Activated CD8-positive, alpha-beta memory T cell treated with anti-CD3 and anti-CD28 coated beads for 24 hours (primary cell): ENCODE measurements at places on chromosomes 12 and 14.

GRCh38 chr14:34826661-34827060 is 48.5 kb downstream of the BAZ1A start:
- DNase-seq, result no peak

DNA sequence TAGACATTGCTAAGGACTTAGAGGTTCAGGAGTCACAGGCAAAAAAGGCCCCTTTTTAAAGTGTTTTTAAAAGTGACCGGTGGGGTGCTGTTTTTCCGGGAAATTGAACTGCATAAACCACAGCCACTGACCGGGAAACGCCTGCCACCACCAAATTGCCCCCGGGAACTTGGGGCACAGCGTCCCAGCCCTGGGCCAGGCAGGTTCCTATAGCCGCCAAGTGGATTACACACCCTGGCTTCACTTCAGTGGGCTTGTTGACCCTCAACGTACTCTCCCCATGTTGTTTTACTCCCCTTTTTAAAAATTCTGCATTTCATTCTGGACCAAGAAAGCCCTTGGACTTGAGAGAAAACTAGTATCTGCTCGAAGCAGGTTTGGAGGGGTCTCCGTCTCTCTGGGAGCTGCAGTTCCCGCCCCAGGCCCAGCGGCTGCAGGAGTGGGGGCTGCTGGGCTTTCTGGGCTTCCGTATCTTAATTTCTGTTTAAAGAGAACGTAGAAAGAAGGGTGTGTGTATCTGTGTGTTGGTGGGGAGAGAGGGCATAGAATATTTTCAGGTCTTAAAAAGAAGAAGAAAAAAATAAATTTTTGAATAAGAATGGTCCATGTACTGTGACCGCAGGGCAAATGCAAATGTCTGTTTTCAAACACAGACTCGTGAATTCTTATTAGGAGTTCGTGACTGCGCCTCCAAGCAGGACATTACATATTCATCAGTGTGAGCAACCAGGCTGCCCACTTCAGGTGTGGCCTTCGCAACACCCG is 82.9 kb downstream of the PAPOLA start:
- no peak for DNase-seq

DNA sequence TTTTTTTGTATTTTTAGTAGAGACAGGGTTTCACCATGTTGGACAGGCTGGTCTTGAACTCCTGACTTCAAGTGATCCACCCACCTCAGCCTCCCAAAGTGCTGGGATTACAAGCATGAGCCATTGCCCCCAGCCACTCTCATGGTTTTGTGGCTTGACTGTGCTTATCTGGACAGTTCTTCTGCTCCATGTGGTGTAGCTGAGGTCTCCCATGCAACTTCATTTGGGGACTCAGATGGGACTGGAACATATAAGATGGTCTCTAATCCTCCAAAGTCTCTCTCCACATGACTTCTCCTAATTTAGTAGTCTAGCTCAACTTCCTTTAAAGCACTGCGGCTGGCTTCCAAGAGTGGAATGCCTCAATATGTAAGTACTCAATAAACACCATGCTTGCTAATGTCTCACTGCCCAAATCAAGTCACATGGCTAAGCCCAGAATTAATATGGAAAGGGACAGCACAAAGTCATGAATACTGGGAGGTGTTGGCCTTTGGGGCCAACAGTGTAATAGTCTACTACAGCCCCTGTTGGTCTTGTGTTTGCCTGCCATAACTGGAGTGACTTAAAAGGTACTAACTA is 7.4 kb downstream of the INHBC start:
- no peak for DNase-seq

DNA sequence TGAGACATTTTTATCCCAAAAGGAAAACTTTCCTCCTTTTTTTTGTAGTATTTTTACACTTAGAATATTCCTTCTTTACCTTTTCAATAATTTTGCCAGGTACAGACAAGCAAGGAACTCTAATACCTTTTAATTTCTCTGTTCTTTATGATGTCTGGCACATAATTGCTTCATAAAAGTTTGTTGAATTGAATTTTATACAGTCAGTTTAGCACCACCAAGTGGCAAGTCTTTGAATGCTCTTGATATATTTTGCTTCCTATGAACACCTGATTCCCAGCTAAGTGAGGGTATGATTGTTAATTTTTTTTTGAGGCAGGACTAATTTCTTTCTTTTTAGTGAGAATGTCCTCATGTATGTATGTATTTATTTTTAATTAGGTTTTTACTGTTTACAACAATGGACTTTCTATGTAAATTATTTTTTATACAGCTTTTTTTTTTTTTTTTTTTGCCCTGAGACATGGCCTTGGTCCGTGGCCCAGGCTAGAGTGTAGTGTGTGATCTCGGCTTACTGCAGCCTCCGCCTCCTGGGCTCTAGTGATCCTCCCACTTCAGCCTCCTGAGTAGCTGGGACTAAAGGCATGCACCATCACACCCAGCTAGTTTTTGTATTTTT is 6.9 kb downstream of the TBC1D15 start:
- DNase-seq, result no peak

DNA sequence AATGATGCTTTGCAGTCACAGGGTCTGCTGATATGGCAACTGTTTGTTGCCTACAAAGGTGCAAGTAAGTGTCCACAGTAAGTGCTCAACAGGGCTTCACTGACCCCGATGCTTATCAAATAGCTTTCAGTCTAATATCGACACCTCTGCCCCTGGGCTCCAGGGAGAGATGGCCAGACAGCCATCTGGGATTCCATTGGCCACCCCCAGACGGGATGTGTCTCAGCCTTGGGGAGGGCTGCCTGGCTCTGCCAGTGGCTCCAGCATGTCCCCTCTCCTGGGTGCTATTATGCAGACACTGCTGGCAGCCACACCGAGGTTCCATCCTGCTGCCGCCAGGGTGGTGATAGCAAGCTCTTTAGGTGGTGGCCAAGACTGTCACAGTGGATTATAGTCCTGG is 57.4 kb downstream of the DGLUCY start:
- DNase-seq, result no peak

DNA sequence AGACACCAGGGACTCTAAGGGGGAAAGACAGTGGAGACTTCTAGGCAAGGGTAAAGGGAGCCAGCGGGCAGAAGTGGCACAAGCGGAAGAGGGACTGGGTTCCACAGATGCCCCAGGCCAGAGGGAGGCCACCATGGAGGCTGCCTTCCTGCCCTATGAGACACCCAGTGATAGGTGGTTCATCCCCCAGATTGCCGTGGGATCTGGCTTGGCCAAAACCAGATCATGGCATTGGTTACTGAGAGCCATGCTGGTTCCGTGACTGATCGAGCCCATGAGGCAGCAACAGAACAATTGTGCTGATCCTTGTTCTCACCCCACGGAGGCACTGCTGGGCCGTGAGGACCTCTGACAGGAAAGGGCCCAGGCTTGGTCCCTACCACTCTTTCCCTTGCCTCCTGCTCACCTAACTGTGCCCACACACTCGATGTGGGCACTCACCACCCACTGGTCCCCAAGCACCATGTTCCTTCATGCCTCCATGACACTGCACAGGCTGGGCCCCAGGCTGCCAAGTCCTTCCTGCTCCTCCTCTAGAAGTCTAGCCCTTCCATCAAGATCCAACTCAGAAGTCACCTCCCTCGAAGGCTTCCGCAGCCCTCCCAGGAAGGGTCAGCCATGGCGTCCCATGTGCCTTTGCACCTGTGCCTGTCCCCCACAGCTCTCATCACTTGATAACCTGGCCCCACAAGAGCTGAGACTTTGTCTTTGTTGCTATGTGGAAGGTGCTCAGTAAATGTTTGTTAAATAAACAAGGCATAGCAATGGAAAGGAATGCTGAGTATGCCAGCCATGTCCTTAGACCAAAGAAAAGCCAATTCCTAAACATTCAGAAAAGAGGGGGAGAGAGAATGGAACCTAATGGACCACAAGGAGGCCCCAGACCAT is 7.3 kb downstream of the KRT79 start:
- DNase-seq, result no peak

DNA sequence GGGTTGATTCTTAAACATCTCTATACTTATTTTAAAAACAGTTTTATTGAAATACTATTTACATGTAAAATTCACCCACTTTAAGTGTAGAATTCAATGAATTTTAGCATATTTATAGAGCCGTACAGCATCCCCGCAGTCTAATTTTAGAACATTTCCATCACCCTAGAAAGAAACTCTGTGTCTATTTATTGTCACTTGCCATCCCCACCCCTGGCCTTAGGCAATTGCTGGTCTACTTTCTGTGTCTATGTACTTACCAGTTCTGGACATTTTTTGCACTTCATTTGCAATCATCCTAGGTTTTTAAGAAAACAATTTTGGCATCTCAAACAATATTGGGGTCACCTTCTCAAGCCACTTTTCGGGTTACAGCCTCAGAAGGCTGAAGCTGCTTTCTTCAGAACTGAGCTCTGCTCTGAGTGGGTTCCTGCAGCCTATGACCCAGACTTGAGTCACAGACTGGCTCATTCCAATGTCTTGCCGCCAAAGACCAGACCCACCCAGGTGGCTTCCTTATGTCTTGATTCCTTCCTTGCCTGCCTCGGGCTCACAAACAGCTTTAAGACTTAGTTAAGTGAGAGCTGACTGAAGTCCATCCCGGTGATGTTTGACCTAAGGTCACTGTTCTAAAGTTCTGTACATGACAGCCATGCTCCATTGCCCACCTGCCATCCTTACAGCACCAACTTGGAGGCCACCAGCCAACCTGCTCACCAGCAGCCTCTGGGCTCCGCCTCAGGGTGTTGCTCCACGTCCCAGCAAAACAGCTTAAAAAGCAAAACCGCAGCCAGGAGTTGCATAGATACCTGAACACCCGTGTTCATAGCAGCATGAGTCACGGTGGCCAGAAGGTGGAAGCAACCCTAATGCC is 131.5 kb downstream of the CHST11 start:
- DNase-seq, result no peak

DNA sequence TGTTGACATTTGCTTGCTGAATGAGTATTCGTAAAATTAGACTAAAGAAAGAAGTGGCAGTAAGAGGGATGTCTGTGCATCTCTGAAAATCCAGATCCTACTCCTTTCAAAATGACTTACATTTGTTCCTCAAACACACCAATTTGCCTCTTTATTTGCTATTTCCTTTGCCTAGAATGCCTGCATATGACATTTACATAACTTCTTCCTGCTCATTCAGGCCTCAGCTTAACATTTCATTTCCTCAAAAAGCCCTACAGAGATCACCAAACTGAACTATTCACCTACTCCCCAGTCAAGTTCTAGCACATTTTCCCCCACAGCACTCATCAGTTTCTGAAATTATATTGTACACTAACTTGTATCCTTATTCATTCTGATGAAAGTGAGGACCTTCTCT is 907.2 kb downstream of the LRFN5 start:
- DNase-seq, result no peak

GRCh38 chr12:3187846-3188770 is 110.9 kb downstream of the TSPAN9 start:
- DNase-seq, result no peak

GRCh38 chr12:1886396-1887008 is 31.9 kb downstream of the CACNA2D4 start:
- DNase-seq, result peak; percentile 41

- peak; percentile 83 for DNase-seq
Observed at GRCh38 chr12:106247674-106248311, at the start of gene CKAP4. Gene CKAP4, minus strand, starts transcription at chr12:106248020. Its CDS starts 169 bp downstream, at chr12:106247851.

GRCh38 chr12:89016970-89017778 is 335.1 kb downstream of the DUSP6 start:
- no peak for DNase-seq

- no peak for DNase-seq
Observed at GRCh38 chr12:127583041-127583440, 683.9 kb upstream of the TMEM132C start.

DNA sequence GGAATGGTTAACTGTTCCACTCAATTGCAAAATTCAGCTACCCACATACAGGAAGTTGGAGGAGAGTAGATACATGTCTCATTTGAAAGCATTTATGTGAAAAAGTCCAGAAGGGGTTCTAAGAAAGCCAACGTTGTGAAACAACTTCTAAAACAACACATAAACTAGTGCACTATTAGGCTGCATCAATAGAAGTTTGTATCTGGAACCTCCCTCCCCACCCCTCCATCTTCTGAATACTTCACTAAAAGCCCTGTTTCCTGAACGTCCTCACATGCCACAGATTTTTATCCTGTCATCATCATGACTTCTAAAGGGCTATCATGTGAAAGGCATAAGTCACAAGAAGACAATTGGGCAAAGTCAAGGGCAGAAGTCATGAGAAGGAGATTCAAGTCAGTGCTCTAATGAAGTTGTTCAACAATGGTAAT is 5.5 kb downstream of the KRT79 start:
- no peak for DNase-seq

DNA sequence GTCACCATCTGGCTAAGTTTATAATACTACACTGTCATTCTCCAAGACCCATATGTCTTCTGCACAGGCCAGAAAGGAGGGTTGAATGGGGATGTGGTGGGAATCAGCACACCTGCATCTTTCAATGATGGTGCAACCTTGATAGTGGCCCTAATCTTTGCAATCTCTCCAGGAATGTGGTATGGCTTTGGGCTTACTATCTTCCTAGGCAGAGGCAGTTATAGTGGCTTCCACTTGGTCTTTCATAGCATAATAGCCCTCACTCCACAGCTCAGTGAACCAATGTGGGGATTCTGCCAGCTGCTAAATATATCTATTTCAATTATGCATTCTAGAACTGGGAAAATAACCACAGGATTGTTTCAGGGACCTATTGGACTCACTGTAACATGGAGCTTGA is 61.8 kb upstream of the ATP2B1 start:
- no peak for DNase-seq

GRCh38 chr12:13169272-13169671 is 27.3 kb upstream of the EMP1 start:
- DNase-seq, result no peak

- DNase-seq, result no peak
Observed at GRCh38 chr14:89881839-89882238, 72.7 kb downstream of the EFCAB11 start.

DNA sequence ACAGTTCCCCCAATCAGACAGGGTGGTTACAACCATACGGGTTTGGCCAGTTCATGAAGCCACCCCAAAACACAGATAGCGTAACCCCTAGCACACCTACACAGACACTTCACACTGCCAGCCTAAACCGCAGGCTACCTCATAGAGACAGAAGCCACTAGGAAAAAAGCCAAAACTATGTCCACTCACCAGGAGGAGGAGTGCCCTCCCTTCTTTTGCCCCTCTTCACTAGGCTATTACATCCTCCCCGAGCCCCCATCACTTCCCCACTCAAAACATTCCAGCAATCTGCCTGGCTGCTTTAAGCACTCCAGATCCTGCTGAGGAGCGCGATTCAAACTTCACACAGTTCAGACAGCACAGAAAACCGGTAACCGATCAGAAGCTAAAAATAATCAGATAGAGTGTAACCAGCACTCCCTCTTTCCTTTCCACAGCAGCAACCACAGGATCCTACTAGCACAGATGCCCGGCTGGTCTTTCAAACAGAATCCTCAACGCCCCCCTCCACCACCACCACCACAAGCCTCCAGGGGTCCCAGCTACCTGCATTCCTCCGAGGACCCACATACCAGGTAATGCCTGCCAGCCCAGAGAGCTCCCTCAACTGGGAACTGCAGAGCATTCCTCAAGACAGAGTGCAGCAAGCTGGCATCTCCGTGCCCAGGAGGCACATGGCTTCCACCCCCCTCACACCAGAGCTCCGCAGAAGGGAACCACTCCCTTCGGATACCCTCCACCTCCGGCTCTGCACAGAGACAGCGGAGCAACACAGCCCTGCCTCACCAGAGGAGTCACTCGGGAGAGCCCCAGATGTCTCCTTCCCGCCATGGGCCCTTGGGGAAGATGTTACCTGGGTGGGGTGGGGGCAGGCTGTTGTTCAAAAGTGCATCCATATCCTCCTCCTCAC is 1.5 kb downstream of the CHD4 start:
- no peak for DNase-seq

- no peak for DNase-seq
Observed at GRCh38 chr14:91727121-91727520, 4.8 kb downstream of the CATSPERB start.
